ENCODE measurements at places on chromosomes 6 and 20.
A peak's percentile ranks its signal among the peaks of the same experiment; 100 is the strongest.

GRCh38 chr6:54419885-54420284 lies 111.6 kb downstream of the TINAG start:
- DNase-seq = no peak

DNA sequence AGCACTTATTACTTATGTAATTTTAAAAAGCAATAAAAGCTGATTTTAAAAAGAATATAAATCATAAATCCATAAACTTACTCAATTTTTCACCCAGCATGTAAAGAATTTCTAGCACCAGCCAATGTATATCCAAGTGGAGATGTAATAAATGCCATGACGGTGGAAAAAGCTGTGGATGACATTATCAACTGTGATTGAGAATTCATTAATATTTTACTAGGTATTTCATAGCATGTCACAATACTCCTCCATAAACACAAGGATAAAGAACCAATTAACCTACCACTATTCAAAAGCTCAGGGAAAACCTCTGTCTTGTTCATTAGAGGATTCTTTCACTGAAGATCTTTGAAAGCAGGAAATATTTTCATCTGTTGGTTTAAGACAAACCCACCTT lies 13.2 kb downstream of the MMS22L start:
- no peak for DNase-seq

DNA sequence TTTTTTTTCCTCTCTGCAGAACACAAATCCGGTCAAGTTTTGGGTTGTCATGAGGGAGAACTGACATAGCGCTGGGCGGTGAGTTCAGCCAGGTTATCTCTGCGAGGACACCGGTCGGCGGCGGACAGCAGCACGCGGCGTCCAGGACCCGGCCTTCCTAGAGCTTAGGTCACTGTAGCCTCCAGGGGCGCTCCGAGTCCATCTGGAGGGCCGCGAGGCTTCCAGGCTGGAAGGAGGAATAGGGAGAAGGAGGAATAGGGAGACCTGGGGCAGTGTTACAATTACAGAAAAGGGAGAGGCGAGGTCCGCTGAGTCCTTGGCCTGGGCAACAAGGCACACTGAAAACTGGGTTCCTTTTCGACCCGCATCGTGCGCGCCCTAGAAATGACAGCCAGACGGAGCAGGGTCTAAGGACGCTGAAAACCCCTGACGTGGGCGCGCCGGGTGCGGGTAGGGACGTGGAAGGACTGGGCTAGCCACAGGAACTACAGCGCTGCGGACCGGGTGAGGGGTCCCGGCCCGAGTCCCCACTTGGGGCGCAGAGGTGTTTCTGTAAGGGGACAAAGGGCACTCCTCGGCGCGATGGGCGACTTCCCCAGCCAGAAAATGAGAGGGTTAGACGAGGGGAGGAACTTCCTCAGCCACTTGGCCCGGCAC lies 536 bp upstream of the FNDC1 start:
- DNase-seq = no peak

- no peak for DNase-seq
Measured at GRCh38 chr6:22709803-22710202, 140.4 kb downstream of the HDGFL1 start.

DNA sequence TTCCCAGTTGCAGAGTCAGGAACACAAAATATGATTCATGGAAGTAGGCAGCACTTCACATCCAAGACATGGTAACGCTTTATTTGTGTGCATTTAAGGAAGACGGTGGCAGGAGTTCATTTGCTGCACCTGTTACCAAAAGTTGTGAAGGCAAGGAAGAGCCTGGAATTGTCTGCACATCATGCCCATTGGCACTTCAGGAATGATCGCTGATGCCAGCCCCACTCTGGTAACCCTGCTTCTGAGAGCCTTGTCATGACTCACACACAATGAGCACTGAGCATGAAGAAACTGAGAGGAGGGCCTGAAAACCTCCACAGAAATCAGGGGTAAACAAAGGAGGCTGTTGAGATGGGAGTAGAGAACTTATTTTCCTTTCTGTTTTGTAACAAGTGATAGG lies 181.1 kb downstream of the RPS12 start:
- DNase-seq = no peak

- DNase-seq = no peak
Measured at GRCh38 chr20:21713901-21714296, 8.4 kb downstream of the PAX1 start.

DNA sequence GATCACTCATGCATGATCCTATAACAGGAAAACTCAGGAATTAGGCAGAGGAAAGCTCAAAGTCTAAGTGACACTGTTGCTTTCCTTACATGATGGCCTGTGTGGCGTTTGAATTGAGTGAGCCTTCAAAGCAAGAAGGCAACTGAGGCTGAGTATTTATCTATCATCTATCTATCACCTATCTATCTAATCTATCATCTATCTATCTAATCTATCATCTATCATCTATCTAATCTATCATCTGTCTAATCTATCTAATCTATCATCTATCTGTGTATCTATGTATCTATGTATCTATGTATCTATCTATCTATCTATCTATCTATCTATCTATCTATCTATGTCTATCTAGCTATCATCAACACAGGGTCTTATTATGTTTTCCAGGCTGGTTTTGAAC lies 41.8 kb upstream of the BCLAF1 start:
- no peak for DNase-seq

DNA sequence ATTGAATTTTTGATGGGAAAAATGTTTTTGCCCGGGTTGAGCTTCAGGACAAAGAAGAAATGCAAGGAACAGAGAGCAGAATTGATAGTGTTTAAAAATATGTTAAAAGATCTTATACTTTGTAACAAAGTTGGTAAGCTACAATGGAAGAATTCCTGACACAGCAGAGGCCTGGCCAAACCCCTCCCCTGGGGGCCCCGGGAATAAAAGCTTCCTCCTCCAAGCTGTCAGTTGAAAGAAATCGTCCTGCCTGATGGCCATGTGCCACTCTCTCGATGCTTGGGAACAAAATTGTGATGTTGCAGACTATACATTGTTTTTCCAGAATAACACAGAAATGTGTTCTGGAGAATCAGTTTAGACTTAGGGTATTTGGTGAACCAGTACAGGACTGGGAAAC lies 14.2 kb upstream of the TOX2 start:
- DNase-seq = no peak

- no peak for DNase-seq
Measured at GRCh38 chr6:50198245-50198644, 148.5 kb upstream of the DEFB112 start.

GRCh38 chr20:20603339-20603990 lies 109.0 kb downstream of the RALGAPA2 start:
- DNase-seq = no peak

DNA sequence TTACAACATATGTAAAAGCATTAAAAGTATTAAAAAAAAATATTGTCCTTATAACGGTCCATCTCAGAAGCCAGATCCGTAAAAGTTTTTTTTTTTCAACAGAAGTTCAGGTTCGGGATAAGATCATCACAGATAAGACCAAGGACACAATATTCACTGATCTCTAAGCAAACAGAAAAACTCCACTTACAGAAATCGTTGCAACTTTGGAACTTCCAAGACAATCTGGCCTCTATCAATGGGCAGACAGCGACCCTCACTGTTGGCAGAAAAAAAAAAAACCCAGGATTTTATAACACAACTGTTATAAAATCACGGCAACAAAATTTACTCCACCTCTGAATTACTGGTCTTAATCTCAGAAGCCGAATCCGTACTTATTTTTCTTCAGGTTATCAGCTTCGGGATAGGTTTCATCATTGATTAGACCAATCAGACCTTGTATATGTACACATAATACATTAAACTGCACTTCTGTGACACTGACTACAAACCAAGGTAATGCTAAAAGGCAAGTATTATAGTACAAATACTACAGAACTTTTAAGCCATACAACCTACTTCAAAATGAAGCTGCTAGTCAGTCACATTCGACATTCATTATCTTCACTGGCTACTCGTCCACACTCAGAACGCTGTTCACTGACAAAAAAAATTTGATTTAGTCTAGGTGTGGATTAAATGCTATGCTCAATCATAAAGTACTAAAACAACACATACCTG lies 34.7 kb upstream of the SYNCRIP start:
- peak; percentile 55 for DNase-seq

- peak; percentile 10 for DNase-seq
Measured at GRCh38 chr20:11918981-11919380, 1.3 kb downstream of the BTBD3 start.

DNA sequence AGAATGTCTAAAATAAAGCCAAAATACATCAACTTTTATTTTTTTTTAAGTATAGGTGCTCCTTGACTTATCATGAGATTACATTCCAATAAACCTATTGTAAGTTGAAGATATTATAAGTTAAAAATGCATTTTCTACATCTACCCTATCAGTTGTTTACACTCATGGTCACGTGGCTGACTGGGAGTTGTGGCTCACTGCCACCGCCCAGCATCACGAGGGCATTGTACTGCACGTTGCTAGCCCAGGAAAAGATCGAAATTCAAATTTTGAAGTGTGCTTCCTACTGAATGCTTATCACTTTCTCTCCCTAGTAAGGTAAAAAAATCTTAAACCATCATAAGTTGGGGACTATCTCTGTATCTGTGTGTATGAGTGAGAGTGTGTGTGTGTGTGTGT lies 126.6 kb upstream of the RIN2 start:
- peak; percentile 21 for DNase-seq

DNA sequence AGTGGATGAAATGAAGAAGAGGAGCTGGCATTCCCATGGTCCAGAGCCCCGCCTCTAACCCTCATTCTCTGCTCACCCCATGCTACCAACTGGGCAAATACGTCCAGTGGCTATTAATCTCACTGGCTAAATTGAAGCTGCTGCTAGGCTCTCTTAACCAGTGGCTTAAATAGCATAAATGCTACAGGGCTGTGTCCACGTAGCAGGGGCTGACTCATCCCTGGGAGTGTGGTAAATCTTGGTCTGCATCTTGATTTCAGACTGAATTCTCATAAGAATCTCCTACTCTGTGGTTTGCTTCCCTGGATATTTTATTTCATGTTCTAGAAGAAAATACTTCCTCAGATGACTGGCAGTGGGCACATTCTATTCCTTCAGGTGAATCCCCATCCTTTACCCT lies 193.1 kb upstream of the ARG1 start:
- no peak for DNase-seq

DNA sequence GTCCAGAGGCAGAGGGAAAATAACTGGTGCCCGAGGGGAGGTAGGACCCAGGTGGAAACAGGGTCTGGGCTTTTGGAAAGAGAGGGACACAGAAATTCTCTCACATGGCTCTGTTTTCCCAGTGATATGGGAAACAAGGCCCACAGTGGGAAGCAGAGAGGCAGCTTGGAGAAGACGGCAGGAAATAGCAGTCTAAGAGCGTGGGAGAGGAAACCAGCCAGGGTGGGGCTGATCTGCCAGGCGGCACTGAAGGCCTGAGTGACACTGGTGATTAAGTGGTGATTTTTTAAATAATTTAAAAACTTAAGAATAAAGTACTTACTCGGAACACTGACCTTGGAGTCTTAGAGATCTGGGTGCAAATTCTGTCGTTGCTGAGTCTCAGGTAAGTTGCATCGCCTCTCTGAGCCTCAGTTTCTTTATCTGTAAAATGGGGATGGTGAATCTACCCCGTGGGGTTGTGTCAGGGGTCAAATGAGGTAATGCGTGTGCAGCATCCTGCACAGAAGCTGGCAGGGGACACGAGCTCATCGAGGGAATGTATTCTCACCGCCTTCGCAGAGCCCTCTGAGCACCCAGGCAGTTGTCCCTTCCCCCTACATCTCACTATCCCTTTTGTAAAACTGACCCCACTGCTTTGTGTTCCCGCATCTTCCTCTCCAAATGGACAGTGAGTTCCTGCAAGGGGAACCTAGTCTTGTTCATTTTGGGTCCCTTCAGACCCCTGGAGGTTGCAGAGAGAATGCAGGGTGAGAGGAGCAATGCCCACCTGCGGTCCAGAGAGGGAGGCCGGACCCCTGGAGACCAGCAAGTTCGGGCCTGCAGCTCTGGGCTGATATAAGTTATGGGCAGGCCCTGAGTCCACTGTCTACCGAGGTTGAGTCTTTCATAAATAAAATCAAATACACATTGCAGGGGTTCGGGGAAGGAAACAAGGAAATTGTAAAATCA lies 228.6 kb upstream of the PMEPA1 start:
- no peak for DNase-seq

DNA sequence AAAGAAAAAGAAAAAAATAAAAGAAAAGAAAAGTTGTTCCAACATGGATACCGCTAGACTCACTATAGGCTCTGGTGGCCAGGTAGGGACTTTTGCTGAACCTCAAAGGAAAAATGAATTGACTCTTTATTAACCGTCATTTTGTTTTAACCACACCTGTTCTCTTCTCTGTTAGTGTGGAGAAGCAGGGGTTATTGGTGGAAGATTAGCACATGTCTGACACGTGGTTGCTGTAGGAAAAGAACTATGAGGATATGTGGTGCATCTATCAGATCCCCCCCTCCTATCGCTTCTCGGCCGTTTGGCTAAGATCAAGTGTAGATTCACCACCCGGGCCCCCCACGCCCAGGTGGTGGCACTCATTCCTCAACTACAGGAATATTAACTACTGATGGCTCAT lies 212.4 kb upstream of the ZNF184 start:
- DNase-seq = no peak

All from hematopoietic multipotent progenitor cell treated with erythropoietin and hydrocortisone succinate and interleukin-3 and kit ligand, for 6 days (in vitro differentiated cells).